Amniotic stem cell (primary cell): ENCODE measurements at places on chromosomes 13 and 19.

GRCh38 chr19:45008552-45008951, 7.3 kb downstream of the RELB start:
- no peak for DNase-seq

DNA sequence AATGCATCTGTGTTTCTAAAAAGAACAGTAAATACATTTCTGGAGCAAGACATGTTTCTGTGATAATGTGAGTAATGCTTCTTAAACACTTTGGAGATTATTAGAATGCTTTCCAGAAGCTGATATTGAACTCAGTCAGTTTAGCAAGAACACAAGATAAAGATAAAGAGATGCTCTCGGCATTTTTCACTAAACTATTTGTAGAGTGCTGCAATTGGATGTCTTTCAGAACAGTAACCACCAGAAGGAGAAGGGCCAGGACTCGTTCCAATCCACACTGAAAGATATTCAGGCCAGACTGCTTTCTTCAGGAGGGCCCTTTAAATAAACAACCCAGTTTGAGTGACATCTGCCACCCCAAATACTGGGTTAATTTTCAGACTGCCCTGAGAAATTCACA, 456.0 kb downstream of the TBC1D4 start:
- no peak for DNase-seq

DNA sequence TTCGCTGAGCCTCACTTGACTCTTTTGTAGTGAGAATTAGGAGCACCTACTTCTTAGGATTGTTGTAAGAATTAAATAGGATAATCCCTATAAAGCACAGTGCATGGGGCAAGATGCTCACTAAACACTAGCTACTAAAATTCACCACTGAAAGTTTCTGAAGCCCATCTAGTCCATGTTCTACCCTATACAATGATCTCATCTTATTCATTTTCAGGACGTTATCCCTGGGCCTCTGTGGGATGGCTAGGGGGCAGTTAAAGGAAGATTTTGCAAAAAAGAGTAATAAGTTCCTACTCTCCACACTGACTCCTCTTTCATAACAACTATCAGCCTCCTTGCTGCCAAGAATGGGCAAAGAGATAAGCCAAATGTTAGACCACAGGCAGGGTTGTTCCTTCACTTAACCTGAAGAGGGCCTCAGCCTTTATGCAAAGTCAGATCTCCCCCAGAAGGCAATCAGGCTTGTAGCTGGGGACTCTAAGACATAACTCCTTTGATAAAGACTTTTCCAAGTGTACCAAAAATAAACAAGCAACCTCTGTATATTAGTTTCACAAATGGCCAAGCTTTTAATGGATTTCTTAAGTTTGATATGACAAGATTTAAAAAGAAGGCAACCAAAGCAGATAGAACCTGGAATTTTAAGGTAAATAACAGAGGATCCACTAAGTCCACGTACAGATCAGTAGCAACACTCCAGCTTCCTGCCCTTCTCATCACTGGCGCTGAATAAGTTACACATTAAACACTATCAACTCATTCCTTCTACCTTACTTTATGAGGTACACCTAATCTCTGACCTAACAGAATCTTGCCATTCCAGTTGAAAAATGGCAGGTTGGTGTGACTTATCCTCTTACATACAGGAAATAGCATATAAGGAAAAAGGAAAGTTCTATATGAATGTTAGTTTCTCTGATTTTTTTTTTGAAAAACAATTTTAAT, 44.4 kb downstream of the ELF1 start:
- DNase-seq: no peak

- DNase-seq: no peak
These were observed 26.3 kb downstream of the BCAT2 start for GRCh38 chr19:48784527-48784926.

DNA sequence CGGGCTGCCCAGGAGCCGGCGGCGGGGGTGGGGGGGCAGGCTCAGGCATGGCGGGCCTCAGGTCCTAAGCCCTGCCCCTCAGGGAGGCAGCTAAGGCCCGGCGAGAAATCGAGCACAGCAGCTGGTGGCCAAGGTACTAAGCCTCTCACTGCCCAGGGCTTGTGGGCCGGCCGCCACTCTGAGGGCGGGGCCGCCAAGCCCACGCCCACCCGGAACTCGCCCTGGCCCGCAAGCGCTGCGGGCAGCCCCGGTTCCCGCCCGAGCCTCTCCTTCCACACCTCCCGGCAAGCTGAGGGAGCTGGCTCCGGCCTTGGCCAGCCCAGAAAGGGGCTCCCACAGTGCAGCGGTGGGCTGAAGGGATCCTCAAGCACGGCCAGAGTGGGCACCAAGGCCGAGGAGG, 33.1 kb downstream of the PCDH8 start:
- no peak for DNase-seq

DNA sequence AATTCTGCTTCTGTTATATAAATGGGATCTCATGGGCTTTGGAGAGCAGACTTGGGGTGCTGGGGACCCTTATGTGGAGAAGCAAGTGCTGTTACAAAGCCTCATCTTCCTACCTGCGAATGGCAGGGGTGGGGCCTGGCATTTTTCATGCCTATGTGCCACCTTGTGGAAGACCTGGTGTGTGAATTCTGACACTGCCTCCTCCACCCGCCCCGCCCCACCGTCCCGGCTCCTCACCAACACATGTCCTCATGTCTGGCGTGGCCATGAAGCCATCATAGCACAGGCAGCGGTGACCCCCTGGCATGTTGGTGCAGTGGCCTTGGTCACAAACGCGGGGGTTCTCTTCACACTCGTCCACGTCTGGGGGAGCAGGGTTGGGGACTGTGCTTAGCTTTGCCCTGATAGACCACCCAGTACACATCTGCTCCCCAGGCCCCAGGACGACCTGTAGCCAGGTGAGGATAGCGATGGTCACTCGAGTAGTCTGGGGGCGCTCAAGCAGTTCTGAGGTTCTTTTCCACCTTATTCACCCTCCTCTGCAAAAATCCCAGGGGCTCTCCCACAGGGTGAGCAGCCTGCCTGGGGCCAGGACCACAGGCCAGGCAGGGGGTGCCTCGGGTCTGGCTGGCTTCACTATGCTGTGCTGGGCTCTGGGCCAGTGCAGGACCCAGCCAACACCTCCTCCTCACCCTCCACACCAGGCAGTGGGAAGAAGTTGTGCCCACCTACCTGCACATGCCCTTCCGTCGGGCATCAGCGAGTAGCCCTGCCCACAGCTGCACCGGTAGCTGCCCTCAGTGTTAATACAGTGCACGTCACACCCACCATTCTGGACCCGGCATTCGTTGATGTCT, 32.7 kb downstream of the FBN3 start:
- no peak for DNase-seq

GRCh38 chr19:28184997-28185396, 1028.0 kb downstream of the UQCRFS1 start:
- DNase-seq: no peak

GRCh38 chr13:52787235-52787634, 47.6 kb upstream of the CNMD start:
- DNase-seq: no peak

GRCh38 chr13:95457294-95457693, 95.2 kb upstream of the CLDN10 start:
- no peak for DNase-seq

- DNase-seq: no peak
These were observed 9.5 kb upstream of the LILRB4 start for GRCh38 chr19:54653181-54653809.

DNA sequence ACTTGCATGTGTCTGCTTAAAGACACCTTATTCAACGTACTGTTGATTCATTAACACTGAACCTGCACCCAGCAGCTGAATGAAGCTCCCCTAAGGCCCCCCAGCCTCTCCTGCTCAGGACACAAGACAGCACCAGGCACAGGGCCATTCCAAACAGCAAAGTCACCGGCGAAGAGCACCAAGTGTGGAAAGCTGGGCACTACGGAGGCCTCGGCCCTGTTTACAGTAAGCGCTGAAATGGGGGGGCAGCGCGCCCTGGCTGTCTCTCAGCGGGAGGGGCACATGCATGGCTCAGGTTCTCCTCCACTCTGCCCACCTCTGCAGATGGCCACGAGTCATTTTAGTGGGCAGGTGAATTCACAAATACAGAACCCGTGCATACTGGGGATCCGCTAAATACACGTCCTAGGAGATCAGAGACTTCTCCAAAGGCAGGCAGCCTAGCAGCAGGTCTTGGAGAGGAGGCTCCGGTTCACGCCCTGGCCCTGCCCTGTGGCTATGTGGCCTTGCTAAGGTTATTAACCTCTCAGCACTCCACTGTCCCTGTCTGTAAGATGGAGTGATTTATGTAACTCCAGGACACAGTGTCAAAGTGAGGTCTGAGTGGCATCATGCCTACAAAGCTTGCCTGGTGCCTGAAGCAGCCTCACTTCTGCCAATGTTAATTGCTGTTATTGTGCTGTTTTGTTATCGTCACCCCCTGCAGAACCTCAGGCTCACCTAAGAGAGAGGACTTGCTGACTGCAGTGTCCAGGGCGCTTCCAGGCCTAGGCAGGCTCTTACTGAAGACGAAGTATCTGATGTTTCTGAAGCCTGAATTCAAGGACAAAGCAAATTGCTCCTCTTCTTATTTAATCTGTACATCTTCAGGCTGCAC, 207.4 kb upstream of the SOX1 start:
- DNase-seq: no peak

DNA sequence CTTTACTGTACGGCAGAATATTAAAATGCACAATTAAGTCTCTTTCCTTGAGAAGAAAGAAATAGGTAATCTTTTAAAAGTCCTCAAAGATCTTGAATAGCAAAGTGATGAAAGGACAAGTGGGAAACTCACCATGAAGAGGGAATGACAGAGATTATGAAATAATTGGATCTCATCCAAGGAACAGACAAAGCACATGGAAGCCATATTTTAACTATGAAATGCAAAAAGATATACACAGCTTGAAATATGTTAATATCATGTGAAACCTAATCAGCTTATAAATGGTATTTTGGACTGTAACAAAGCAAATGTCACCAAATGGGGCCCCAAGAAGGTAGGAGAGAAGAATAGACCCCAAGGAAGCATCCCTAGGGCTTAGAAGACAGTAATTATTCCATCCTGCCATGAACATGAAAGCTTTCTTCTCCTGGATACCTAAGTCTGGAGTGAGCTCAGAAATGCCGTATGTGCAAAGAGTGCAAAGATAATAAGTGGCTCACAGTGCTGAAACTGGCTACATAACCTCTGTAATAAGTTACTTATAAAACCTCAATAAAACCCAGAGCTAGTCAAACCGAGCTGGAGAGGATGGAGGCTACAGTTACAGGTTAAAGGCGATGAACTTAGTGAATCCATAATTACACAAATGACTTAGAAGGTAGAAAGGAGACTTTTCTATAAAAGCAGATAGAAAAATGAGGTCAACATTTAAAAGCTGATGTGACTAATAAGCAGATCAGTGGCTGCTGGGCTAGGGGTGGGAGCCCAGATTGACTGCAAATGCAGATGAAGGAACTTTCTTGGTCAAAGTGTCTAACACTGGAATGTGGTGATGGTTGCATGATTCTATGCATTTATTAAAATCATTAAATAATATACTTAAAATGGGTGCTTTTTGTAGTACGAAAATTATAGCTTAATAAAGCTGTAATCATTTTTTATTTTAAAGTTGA, 34.4 kb downstream of the DCLK1 start:
- DNase-seq: no peak

GRCh38 chr19:28294395-28294794, 918.6 kb downstream of the UQCRFS1 start:
- no peak for DNase-seq

- DNase-seq: no peak
These were observed 25.9 kb downstream of the FAM216B start for GRCh38 chr13:42807241-42807640.

- peak; percentile 7 for DNase-seq
These were observed 80.5 kb downstream of the GPR12 start for GRCh38 chr13:26680123-26680450.

GRCh38 chr19:51772977-51773376, 12.0 kb downstream of the FPR2 start:
- no peak for DNase-seq

GRCh38 chr13:71316792-71317363, 550.1 kb downstream of the DACH1 start:
- no peak for DNase-seq

DNA sequence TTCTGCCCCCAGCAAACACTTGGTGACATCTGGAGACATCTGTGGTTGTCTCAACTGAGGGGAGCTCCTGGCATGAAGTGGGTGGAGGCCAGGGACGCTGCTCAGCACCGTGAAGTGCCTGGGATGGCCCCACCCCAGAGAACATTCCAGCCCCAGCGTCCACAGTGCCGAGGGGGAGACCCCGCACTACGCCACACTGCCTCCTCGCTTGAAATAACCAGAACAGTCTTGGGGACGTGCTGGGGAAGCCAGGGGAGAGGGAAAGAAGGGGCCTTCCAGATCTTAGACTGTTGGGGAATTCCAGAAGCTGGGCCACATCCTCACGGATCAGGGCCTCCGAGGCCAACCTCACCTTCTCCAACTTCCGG, 4.2 kb downstream of the DPP9 start:
- no peak for DNase-seq

DNA sequence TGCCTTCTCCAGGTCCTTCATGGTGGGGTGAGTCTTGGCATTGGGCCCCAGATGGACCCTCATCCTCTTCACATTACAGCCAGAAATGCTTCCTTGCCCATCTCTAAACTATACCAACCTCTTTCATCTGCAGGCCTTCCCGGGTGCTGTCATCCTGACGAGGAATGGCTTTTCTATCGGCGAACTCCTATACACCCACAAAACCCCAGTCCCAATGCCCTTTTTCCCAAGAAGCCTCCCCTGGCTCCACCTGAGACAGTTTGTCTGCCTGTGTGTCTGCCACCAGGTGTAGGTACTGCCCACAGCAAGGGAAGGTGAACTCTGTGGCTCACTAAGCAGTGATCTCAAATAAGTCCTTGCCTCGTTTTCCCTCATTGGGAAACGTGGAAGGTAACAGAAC, 55.3 kb downstream of the PTPRS start:
- no peak for DNase-seq

DNA sequence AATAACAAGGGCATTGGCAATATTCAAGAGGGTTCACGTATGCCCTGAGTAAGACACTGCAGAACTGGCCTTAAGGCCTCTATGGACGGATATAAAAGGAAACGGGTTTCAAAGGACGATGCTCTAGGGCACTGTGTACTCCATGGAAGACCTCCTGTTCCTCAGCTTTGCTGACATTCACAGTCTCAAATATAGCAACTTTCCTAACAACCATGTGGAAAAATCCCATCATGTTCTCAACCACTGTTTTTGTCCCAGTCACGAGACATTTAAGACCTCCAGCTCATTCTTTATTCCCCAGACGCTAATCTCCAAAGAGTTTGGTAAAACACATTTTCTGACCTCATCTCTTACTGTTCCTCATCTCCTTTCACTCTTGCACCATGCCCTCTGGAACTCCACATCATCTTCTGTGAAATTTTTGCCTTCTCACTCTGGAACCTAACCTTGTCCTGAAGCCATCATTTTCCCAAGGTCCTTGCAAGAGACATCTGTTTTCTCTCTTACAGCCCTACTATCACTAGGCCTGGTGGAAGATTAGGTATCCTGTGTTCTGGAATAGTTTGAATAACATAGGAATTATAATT, 37.6 kb downstream of the SPRY2 start:
- DNase-seq: no peak

DNA sequence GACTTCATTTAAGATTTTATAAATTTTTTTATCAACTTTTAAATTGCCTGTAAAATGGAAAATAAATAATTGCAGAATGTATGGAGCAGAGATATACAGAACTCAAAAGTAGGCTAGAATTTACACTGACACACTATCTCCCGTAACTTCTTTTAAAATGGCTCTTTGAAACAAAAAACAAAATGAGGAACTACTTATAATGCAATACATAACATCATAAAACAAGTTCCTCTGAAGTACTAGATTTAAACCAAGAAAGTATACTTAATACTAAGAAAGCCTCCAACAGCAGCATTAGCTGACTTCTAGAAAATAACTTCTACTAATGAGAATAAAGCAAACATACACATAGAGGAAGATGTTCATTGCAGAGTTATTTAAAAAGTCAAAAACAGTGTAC, 17.0 kb downstream of the RBM26 start:
- DNase-seq: no peak
